Right renal cortex interstitium (tissue), 3 donors: ENCODE measurements at places on chromosomes 16 and 17. TPM values are rescaled to one million over a fixed set of nuclear protein-coding genes. Genes with fewer than 3 reads are reported as not detected.

The NLRC3 gene
- polyA plus RNA-seq: 1.7 TPM

The MYL11 gene
- polyA plus RNA-seq: 0.83 TPM

The GRAPL gene
- 1.00 TPM for polyA plus RNA-seq

The ADORA2B gene
- 1.0 TPM for polyA plus RNA-seq

The TEDC2 gene
- 7.9 TPM for polyA plus RNA-seq

The EME1 gene
- 9.4 TPM for polyA plus RNA-seq

The SGF29 gene
- 21.1 TPM for polyA plus RNA-seq

The CCL7 gene
- polyA plus RNA-seq: not detected

The SCRN2 gene
- polyA plus RNA-seq: 55.4 TPM

The RMI2 gene
- 37.1 TPM for polyA plus RNA-seq

The TAC4 gene
- polyA plus RNA-seq: 0.40 TPM

The KRTAP4-6 gene
- polyA plus RNA-seq: not detected

The CCL18 gene
- polyA plus RNA-seq: not detected

The PAQR4 gene
- 8.5 TPM for polyA plus RNA-seq

The SOST gene
- 51.9 TPM for polyA plus RNA-seq

The CARD14 gene
- polyA plus RNA-seq: 0.57 TPM

The HS3ST3A1 gene
- polyA plus RNA-seq: 2.9 TPM

The SGCA gene
- polyA plus RNA-seq: 0.62 TPM

The CYBA gene
- 71.7 TPM for polyA plus RNA-seq

The HOXB1 gene
- polyA plus RNA-seq: 0.17 TPM

The RPL38 gene
- 1,167 TPM for polyA plus RNA-seq
